ENCODE measurements at places on chromosomes 12 and 14.

DNA sequence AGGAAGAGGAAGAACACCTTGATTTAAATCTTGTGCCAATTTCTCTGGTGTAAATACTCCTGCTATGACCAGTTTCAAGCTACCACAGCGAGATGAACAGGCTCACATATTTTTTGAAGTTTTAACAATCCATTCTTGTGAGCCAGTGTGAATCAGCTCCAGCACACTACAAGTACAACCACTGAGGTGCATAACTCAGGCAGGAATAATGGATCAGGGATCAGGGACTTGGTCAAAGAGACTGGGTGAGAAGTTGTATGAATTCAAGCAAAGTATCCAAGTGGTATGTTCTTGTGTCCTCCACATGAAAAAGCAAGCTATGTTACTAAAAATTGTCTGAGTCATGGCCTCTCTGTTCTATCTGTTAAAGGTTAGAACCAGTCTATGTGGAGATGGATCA is 35.2 kb upstream of the KITLG start:
- DNase-seq, result no peak

DNA sequence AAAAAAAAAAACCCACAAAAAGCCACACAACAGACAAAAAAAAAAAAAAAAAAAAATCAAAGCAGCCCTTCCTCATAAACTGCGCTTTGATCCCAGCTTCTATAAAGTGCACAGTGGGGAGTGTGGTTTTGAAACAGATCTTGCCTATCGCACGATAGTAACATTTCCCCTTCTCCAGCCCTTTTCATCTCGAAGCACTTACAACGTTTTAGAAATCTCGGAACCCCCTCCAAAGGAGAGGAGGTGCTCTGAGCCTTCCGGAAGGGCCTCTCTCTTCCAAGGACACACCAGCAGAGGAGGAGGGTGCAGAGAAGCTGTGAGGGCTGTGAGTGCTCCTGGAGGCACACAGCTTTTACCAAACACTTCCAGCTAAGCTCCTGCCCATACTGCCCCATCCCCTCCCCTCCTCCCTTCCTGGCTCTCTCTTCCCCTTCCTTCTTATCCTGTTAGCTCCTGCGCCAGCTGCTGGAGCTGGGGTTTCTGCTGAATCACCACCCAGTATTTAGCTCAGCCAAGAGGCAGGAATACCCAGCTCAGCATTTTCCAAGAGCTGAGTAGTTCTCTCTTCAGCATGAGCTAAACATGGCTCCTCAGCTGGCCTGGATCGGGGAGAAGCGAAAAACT is 28.4 kb downstream of the SLC7A8 start:
- DNase-seq, result peak; percentile 81

DNA sequence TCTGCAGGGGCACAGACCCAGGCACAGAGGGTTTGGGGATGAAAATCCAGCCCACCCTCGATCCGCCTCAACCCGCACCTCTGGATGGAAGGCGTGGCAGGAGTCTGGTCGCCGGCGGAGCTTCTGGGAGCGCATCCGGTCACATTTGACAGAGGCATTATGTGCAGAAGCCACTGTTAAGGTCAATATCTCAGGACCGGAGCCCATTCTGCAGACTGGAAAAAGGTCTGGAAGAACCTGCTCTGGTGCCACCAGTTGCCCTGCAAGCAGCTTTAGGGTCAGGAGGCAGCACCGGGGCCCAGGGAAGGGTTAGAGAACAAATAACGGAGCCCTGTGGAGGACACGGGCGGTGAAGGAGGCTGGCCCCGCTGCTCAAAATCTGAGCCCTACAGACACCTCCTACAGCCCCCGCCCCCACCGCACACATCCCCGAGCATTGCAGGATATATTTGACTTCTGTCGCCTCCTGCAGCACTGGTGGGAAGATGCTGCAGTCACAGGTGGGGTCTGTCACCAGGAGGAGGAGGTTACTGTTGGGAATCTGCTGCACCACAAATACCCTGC is 25.1 kb upstream of the LRTM2 start:
- DNase-seq, result peak; percentile 32

GRCh38 chr12:57451233-57451778 is 3.8 kb upstream of the INHBE start:
- no peak for DNase-seq

DNA sequence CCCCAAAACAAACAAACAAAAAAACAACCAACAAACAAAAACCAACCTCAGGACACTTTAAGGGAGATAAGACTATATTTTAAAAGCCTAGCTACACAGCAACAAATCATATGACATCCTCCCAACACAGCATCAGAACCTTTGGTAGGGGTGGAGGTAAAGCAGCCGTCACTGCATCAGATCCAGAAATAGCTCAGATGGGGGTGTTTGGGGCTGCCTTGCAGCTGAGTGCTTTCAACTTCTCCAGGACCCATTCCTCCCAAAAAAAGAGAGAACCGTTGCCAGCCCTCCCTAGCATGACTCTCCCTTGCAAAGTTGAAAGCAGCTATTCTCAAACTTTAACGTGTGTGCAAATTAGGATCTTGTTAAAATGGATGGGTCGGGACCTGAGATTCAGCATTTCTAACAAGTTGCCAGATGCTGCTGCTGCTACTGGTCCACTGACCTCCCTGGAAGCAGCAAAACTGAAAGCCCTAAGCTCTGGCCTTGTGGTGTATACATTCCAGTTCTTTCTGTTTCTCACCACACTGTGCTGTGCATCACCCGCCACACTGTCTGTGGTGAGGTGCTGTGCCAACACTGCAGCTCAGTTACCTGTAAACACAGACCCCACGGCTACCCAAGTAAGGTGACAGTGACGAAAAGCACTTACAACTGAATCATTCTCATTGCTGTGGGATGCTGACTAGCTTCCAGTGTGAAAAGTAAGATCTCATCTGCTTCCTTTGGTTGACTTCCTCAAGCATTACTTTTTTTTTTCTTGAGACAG is 54.0 kb downstream of the SLC38A1 start:
- DNase-seq, result no peak

GRCh38 chr12:19261773-19262172 is 132.2 kb downstream of the PLEKHA5 start:
- DNase-seq, result no peak

- no peak for DNase-seq
These were observed 106.9 kb downstream of the STXBP6 start for GRCh38 chr14:24943024-24943423.

DNA sequence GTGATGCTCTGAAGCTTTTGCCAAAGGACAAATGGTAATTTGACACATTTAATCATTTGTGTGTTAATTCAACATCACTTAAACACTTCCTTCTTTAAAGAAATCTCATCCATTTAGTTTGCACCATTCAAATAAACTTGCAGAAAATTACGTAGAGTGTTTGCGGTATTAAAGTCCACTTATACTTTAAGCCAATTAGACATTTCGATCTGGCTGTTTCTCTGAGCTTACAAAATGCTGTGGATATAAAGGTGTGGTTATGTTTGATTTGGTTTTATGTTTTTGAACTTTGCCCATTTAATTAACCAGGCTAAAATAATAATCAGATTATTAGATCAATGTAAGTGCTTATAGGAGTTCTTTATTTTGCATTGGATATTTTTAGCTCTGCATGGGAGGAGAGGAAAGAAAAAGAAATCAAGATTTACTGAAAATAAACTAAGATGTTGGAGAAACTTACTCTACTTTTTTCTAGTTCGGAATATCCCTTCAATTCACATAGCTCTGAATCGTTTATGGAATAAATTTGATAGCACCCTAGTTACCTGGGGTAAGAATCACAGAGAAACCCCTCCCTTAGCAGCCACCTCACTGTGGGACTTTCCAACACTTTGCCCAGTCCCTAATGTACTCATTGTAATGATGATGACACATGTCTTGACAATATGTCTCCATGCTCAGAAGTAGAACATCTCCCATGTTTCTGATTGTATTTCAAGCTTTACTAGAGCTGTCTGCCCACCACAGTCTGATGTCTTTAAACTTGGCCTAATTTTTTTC is 268.0 kb downstream of the BTG1 start:
- no peak for DNase-seq

DNA sequence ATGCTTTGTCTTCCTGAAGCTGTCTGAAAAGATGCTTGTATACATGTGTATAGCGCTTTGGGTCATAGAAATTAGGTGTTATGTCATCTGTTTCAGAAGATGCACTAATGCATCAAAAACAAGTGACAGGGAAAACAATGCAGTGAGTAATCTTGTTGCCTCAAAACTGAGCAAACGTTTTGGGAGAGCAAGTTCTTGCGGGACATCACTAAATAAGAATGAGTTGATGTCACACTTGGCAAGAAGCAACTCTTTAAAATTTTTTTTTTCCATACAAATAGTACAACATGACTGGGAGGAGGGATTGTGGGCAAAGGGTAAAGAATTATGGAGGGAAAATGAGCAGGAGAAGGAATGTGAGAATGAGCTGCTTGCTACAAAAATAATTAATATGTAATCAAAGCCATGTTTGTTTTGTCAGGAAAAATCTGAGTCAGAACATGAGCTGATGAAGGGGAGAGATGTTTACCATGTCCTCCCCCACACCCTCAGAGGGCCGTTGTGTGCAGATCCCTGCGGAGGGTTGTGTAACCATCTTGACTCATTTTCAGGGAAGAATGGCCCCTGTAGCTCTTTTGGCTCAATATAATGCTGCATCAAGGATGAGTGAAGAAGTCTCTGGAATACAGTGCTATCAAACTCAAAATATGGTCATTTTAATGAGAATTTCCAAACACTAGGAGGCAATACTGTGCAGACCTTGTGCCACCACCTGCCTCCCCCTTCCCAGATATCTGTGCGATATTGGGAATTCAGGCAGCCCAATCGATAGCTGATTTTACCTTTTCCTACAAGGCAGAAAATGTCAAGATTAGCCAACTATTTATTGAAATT is 41.4 kb downstream of the BORCS5 start:
- no peak for DNase-seq

- no peak for DNase-seq
These were observed 45.0 kb downstream of the KCNA5 start for GRCh38 chr12:5088586-5089264.

DNA sequence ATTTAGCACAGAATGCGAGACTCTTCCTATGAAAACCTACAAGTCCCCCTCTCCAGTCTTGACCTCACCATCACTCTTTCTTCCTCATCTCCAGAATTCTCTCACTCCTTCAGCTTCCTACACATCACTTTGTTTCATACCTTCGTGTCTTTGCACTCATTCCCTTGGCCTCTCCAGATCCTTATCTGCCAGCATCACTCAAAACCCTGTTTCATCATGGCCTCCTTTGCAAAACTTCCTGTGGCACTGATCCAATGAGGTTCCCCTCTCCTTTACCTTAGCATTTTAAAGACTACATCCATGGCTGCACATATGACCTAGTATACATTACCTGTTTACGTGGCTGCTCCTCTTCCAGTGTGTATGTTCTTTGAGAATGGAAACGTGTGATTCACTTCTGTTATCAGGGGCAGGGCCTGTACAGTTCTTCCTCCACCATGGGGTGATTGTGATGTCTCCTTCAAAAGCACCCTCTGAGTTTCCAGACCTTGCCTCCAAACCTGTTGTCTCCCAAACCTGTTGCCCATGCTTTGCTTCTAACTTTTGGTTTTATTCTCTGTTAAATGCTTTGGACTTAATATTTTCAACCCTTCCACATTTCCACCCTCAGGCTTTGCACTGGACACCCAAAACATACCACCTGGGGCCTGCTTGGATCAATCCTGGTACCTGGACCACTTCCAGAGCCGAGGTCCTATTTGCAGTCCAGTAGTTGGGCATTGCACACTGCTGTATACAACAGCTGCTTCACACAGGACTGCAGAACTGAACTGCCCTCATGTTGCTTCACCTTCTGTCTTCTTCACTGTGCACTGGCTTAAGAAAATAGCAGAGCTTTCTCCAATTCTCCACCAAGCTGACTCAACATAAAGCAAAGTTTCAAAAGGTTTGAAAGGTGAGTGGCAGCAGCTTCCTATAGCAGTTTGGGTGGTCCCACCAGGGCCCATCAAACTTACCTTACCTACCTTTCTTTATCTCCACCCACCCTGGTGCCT is 131.7 kb downstream of the LLPH start:
- no peak for DNase-seq

DNA sequence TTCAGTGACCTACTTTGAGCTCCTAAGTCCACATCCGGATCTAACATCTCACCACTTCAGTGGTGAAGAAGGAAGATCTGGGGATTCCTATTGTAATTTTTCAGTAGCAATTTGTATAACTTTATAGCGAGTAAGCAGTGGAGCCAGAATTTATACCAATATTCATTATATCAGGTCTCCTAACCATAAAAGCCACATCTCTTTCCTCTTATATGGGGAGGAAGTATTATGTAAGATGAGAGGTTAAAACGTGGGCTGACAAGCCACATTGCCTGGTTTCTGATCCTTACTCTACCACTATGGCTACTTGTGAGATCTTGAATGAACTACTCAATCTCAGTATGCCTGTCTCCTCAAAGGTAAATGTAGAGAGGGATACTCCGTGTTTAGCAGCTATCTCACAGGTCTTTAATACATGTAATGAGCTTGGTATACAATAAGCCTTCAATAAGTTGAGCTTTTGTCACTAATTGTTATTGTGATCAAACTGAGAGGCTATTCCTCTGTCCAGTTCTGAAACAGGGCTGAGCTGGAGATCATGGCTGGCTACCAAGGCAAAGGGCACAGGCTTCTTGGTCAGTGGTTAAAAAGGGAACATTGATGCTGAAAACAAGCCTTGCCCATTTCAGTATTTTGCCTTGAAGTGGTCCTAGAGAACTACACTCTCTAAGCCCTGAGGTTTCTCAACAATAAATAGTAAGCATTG is 3.3 kb upstream of the TMEM117 start:
- DNase-seq, result no peak

GRCh38 chr14:77301103-77301502 is 19.6 kb downstream of the POMT2 start:
- peak; percentile 75 for DNase-seq

GRCh38 chr12:69616025-69616424 is 5.3 kb upstream of the LRRC10 start:
- DNase-seq, result no peak

DNA sequence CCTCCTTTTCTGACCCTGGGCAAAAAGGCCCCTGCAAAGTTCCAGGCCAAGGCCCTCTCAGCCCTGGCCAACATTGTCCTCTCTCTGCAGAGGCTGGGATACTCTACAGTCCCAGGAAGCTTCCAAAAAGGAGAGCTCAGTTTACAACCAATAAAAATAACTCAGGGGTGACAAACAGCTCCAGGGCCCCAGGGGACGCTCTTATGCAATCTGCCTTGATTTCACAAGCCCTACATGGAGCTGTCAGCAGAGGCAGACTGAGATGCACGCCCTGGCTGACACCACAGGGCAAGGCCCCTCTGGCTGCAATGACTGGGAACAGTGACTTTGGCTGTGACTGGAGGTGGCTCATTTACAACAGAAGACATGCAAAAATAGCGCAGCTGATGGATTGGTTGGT is 129.0 kb upstream of the MED13L start:
- peak; percentile 63 for DNase-seq

DNA sequence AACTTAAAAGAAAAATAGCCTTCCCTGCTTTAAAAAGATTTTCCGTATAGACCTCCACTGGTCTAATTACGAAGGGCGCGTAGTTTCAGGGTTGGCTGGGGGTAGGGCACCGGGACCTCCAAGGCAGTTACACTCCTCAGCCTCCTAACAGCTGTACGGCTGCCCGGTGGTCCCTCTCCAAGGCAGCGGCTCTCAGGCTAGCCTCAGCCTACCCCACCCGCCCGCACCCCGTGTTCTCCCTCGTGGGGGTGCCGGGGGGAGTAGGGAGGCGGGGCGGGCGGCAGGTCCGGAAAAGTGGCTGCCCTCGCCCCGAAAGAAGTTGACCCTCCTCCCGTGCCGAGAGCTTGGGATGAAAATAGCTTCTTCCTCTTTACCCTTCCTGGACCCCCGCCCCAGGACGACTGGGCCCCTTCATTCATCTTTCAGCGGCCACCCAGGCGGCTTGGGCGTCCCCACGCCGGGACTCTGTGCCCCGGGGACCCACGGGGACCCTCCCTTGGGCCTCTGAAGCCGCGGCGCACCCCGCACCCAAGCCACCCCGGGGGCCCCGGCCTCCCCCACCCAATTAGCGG is 991 bp upstream of the RCOR1 start:
- DNase-seq, result no peak

All from LNCaP clone FGC (cell line).